Cortex of kidney (tissue), 1 donor: ENCODE measurements at places on chromosomes 6 and 20.

DNA sequence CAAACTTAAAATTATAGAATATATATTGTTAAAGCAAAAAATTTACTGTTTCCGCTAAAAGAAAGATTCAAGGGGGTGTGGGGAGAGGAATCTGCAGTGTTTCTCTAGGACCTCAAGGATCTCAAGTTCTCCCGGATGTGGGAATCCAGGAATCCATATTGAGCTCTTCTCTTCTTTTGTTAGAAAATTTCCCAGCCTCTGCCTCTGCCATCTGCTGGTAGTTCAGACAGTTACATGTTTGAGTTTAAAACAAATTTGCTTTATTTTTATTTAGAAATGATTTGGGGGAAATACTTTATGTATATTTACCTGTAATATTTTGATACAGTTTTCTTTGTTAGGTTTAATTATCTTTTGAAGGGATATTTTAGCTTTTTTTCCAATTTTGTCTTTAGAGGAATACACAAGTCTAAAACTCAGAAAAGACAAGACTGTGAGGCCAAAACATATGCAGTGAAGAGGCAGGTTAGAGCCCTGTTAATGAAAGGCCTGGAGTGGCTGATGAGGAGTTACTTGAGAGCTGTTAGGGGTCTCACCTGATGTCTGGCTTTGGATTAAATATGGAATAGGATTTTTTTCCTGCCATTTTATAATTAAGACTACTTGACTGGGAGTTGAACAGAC, 268.8 kb downstream of the ARID1B start:
- DNase-seq, result no peak

DNA sequence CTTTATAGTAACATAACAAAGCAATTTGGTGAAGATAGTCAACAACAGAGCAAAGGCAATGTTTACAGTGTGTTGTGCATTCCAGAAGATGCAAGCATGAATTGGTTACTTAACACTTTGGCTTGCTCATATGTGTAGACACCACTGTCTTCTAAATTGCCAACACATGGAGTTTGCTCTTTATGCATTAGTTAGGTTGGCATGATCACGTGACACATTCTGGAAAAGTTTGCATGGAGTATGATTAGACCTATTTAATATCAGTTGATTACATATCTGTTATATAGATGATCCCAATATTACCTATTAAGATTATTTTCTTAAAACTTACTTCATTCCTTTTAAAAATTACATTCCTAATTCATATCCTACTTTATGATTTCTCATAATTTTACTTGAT, 197.6 kb downstream of the RIMS1 start:
- DNase-seq, result no peak

DNA sequence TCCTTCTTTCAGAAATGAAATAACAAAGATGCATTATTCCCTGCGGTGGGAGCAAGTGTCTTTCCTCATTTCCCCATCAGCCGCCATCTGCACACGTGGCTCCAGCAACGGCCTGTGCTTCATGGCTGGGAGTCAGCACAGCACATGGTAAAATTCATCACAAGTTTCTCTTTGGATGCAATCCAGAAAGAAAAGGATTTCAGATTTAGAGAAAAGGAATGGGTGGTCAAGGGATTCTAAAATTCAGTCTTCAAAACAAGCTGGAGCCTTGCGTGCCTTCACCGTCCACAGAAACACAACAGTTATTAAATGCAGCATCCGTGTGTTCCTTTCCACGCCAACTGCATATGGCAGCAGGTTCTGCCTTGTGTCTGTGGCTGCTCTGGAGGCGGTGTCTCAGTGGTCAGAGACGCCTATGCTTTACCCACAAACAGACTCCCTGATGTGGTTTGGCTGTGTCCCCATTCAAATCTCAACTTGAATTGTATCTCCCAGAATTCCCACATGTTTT, 107.6 kb downstream of the THBS2 start:
- DNase-seq, result no peak

DNA sequence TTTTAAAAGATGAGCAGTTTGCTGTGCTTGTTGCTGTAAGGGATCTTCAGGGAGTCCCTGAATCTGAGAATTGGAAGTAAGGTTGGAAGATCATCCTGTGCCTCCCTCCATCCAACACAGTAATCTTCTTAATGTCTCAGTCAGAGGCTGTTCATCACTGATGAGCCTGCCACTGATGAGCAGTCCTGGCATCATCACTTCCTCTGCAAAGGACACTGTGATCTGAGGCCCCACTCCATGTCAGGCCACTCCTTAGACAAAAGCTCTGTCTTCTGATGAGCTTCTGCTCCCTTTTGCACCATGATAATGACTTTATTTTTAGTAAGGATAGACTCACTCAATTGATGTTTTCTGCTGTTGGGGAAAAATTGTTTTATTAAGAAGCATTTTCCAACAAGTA, 121.0 kb downstream of the UST start:
- no peak for DNase-seq

DNA sequence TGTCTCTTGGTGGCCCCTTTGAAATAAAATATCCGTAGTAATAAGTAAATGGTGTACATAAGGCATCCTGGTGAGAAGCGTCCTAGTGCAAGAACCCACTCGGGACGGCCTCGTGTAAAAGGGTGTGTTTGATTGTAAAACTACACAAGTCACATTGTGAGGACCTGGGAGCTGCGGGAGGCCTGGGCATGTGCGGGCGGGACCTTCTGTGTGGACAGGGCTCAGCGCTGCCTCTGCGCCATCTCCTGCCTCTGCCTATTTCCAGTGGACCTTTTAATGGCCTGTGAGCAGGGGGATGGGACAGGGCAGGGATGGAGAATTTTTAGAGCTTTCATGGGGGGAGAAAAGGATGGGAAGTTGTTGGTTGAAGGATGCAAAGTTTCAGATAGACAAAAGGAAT, 25.3 kb upstream of the KIF25 start:
- DNase-seq, result no peak

GRCh38 chr6:10451828-10452509, 37.1 kb upstream of the TFAP2A start:
- no peak for DNase-seq

GRCh38 chr20:39019805-39020325, 57.7 kb downstream of the DHX35 start:
- DNase-seq, result no peak

DNA sequence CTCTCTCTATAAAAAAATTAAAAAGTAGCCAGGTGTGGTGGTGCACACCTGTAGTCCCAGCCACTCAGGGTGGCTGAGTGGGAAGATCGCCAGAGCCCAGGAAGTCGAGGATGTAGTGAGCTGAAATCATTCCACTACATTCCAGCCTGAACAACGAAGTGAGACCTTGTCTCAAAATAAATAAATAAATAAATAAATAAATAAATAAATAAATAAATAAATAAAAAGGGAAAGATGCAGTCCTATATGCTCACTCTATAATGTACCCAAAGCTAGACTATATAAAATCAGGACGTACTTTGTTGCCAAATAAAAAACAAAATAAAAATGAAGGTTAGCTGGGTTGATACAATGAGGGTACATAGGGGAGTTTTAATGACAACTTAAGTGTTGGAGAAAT, 26.1 kb upstream of the NHSL1 start:
- DNase-seq, result no peak

DNA sequence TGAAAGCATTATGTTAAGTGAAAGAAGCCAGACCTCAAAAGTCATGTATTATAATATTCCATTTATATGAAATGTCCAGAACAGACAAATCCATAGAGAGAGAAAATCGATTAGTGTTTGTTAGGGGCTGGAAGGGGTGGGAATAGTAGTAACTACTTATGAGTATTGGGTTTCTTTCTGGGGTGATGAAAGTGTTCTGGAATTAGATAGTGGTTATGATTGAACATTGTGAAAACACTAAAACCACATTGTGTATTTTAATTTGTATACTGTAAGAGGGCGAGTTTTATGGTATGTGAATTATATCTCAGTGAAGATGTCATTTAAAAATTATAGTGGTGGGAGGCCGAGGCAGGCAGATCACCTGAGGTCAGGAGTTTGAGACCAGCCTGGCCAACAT, 52.0 kb upstream of the KIF13A start:
- no peak for DNase-seq

DNA sequence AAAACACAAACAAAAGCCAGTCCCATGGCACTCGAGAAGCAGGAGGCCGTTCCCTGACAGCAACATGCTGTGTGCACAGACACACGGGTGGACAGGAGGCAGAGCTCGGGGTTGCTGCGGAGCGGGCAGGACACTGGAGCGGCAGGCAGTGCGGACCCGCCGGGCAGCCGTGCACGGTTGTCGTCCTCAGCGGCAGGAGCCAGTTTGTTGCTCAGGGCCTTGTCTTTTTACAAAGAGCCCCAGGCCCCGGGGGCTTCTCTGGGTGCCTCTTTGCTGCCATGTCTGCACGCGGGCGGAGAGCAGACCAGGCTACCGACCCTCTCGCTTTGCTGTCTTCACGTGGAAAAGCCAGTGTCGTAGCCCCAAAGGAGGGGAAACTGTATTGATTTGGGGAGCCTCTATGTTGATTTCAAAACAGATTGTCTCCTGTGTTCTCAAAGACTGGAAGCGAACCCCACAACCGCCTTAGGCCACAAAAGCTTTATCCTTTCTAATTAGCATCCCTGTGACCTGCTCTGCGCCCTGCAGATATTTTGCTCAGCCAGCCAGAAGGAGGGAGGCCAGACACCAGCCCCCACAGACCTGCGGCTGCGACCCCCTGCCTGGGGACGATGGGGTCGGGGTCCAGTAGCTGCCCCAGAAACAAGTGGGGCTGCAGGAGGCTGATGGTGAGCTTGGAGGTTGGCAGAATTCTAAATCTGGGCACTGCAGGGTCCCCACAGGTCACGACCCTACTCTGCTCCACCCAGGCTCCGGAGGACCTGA, 50.2 kb downstream of the ERMARD start:
- DNase-seq, result no peak

DNA sequence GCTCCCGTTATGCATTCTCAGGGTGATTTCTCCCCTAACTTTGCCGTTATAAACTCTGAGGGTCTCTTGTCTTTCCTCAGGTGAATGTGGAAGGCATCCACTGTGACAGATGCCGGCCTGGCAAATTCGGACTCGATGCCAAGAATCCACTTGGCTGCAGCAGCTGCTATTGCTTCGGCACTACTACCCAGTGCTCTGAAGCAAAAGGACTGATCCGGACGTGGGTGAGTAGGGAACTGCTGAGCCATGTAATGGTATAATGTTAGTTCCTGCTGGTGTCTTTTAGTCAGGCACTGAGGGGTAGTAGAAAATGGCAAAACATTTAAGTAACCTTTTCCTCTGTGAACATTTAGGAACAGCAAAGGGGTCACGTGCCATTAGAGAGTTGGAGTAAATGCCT, 395.4 kb downstream of the ARHGAP18 start:
- DNase-seq, result no peak

DNA sequence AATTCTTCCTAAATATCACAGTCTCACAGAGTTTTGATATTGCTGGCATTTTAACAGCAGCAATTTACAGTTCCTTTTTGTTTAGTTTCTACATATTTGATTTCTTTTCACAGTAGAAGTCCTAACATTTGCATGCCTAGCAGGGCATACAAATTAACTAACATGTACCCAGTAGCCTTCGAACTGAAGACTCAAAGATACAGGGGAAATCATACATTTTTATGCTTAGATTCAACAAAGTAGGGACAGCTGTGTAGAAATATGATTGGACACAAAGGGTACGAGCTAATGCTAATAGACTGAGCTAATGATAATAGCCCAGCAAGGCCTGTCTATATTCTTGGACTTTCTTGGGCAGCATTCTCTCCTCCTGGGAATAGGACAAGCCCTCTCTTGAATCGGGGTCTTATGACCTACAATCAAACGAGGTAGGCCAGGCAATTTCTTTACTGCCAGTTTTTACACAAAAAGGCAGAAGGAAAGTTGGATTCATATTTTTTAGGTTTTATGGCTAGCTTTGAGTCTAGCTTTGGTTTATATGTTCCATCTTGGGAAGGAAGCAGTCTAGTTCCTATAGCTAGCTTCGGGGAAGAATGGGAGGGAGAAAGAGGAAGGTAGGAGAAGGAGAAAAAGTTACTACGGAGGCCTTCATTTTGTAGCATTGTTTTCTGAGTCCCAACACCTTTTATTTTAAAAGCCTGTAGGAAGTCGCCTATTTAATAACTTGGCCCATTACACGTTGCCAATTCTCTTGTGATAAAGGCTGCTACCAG, 115.8 kb downstream of the HFE start:
- no peak for DNase-seq

DNA sequence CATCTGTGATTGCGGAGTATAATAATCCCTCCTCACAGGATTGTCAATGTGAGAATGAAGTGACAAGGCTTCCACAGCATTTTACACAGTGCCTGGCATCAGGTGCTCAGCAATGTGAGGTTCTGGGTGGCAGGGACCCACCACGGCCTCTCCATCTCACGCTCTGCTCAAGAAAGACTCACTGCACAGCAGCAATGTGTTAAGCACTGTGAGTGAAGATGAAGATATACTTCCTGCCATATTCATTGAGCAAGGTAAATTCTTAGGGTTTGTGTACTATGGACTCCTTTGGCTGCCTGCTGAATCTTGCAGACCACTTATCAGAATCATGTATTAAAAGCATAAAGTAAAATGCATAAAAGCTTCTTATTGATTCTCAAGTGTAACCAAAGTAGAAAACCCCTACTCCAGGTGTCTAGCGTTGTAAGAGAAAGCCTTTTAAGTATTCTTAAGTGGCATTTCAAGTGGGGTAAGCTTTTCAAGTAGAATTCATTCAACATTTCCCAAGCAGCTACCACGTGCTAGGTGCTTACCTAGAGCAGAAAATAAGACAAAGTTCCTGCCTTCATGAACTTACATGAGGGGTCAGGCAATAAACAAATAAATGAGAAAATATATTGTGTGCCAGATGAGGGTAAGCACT, 17.0 kb upstream of the MEP1A start:
- no peak for DNase-seq

GRCh38 chr6:34982424-34982852, 93.4 kb downstream of the ANKS1A start:
- no peak for DNase-seq

- DNase-seq, result no peak
Measured at GRCh38 chr6:157181649-157182048, 141.7 kb downstream of the TMEM242 start.

DNA sequence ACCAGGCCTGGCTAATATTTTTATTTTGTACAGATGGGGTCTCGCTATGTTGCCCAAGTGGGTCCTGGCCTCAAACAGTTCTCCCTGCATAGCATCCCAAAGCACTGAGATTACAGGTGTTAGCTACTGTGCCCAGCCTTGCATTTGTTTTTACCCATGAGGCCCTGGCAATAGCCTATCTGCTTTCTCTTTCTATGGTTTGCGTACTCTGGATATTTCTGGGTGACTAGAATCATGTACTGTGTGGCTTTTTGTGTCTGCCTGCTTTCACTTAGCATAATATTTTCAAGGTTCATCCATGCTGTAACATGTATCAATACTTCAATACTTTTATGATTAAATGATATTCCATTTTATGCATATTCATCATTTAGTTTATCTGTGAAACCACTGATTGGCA, 451.7 kb downstream of the GRIK2 start:
- DNase-seq, result no peak

DNA sequence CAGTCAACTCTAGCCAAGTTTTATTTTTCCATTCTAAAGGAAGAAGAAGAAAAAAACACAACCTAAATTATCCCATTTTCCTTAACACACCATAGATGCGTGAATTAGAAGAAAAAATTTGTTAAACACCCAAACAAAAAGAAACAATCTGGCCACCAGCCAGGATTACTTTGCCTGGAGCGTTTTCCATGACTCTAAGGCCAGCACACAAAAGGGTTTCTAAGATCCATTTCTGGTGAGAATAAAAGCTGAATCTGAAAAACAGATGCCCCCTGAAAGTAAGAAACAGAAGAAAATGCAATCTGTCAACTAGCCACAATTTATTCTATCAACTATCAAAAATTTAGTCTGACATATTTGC, 267.2 kb upstream of the SULF2 start:
- DNase-seq, result no peak

- no peak for DNase-seq
Measured at GRCh38 chr6:53581173-53581773, 36.4 kb upstream of the GCLC start.

GRCh38 chr6:10395704-10396546, 18.9 kb downstream of the TFAP2A start:
- no peak for DNase-seq
